ELR (cell line): ENCODE measurements at places on chromosomes 1 and 21.

GRCh38 chr1:226653311-226653921 is 85.7 kb downstream of the ITPKB start:
- no peak for DNase-seq

DNA sequence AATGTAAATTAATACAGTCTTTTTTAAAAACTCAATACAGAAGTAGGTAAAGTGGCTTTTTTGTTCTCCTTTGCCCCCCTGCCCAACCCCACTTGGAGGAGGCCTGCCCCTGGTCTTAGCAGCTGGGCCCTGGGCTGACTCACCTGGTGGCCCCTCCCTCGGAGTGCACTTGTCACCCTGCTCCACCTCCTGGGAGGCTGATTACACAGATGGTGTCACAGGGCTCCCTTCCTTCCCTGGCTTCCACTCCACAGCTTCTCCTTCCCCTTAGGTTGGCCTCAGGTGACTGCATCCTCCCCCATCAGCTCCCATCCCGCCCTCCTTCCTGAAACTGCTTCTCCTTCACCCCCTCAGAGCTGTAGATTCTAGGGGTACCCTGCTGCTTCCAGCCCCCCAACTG is 11.7 kb upstream of the CAPN9 start:
- no peak for DNase-seq

DNA sequence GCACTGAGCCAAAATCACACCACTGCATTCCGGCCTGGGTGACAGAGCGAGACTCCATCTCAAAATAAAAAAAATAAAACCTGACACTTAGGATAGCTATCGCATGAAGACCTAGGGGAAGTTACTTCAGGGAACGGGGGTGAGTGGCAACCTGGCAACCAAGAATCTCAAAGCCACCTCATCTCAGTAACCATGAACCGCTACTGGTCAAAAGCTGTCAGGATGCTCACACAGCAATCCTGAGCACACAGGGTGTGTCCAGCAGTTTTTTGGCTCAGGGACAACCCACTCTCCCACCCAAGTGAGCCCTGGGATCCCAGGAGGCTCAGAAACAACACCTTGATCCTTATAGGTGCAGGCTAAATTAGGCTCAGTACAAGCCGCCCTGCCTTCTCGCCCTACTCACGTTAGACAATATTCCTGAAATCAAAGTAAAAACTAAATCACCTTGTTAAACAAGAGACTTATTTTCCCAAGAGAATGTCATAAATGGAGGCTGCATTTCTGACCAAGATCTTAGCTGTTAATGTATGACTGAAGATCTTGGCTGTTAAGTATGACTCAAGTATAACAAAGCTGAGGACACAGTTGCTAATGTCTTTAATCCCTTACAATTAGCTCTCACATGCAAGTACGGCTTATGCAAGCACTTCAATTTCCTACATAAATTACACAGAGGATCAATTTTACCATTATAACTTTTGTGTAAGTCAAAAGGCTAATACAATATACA is 48.3 kb upstream of the NADK start:
- DNase-seq: no peak

DNA sequence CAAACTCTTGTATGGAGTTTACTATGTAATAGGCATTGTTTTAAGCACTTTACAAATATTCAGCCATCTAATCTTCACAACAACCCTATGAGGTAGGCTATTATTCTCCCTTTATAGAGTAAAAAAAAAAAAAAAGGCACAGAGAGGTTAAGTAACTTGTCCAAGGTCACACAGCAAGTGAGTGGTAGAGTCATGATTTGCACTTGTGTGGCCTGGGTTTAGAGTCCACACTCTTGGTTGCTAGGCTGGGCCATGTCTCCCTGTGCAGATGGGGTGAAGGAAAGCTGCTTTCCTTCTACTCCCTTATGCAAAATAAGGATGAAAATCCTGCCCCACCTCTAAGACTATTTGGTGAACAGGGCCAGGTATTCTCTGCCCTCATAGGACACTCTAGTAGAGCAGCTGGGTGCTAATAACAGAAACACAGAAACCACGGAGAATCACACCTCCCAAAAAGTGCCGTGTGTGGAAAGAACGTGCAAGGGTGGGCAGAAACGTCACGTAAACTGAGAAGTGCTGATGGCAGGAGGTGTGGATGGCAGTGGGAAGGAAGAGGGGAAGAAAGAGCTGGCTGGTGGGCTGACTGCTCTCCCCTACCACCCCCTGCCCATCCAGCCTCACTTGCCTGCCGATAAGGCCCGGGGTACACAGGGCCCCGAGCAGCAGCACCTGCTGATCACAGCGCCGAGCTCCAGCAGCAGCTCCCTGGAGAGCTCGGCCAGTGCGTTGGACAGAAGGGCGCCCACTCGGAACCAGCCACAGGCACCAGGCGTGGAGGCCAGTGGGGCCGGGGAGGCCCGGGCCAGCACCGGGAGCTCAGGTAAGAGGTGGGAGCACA is 28.3 kb upstream of the VPS13D start:
- no peak for DNase-seq

DNA sequence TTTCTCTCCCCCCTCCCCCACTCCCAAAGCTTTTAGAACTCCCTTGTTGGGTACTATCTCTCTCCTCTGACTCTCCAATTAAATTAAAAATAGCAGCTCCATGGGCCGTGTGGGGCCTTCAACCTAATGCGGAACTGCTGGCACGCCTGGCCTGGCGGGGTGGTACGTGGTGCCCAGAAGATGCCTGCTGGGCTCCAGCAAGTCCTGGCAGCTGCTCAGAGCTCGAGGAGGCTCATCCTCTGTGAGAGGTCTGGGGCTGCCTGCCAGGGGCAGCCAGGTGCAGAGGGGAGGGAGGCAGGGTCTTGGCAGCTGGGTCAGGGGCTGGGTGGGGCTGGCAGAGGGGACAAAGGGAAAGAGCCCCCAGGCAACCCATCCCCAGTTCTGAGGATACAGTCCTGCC is 74.4 kb downstream of the ACTL8 start:
- no peak for DNase-seq

DNA sequence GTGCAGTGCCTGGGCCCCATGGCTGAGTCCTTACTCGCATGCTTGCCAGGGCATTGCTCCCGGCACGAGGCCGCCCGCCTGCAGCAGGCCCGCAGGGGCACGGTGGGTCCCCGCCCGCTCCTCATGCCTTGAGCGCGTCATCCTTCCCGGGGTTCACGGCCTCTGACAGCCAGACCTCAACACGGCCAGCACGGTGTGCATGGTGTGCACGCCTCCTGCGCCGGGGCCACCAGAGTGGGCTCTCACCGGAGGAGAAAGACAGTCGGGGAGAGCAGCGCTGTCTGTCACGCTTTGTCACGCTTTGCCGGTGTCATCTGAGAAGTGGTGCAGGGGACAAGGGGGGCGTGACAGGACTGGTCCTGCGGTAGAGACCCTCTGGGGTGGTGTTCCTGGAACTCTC is 11.9 kb upstream of the COL18A1 start:
- no peak for DNase-seq

DNA sequence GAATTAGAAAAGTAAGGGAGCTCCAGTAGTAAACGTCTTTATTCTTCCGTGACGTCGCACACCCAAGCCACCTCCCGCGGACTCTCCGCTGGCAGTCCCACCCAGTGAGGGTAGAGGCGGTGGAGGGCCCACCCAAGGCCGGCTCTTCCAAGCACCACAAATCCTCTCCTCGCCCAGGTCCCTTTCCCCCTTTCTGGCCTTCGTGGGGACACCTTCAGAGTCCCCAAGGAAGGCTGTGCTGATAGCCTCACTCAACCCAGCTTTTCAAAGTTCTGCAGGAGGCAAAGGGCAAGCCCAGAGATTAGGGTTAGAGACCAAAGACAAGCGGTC is 349 bp upstream of the GPN2 start:
- DNase-seq: no peak

- no peak for DNase-seq
These were observed 2.1 kb upstream of the ZC3H12A start for GRCh38 chr1:37472281-37472680.

DNA sequence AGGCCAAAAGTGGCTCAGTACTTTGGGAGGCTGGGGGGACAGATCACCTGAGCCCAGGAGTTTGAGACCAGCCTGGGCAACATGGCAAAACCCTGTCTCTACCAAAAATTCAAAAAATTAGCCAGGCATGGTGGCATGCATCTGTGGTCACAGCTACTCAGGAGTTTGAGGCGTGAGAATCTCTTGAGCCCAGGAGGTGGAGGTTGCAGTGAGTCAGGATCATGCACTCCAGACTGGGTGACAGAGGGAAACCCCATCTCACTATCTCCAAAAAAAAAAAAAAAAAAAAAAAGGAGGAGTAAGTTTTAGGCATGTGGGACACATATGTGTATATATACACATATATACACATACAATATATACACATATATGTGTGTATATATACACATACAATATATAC is 165.3 kb upstream of the DPYD start:
- DNase-seq: peak; percentile 97

DNA sequence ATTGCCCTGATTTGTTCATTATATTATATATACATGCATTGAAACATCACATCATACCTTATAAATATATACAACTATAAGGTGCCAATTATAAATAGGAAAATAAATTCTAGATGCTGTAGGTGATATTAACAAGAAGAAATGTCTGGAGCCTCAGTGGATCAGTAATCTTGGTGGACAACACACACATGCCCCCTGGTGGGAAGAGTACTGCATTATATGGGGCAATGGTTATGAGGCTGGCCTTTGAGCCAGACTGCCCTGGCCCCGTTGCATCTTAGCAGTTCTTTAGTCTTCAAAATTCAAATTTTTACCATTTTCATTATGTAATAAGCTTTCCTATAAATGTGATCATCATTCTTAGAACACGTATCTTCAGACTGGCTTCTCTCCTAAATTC is 335.0 kb upstream of the GREM2 start:
- DNase-seq: peak; percentile 72

DNA sequence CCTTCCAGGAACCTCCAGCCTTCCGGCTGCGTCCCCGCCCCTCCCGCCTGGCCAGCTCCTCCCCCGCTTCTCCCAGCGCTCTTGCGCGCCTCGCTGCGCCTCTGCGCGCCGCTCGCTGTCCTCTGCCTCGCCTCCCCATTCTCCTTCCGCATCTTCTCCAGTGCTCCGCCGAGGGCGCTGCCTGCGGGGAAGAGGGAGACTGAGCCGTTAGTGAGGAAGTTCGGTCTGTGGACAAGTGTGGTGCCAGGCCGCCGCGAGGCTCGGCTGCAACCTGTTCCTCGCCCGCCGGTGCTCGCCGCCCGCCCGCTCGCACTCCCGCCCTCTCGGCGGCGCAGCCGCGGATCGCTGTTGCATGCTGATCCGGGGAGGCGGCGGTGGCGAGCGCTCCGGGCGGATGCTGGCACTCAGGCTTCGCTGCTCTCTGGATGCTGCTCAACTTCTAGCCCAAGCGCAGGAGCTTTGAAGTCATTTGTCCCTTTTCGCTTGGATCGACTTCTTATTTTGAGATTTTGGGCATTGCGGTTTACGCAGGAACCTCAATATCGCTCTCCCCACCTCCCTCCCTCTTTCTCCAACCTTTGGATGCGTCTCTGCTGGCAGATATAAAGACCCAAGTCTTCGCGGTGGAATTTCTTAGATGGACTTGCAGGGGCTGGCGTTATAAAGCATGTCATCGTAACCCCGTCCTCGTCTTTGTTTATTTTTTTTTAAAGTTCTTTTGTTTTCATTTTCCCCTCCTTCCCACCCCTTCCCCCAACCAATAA is 614 bp upstream of the CACNA1E start:
- DNase-seq: no peak

DNA sequence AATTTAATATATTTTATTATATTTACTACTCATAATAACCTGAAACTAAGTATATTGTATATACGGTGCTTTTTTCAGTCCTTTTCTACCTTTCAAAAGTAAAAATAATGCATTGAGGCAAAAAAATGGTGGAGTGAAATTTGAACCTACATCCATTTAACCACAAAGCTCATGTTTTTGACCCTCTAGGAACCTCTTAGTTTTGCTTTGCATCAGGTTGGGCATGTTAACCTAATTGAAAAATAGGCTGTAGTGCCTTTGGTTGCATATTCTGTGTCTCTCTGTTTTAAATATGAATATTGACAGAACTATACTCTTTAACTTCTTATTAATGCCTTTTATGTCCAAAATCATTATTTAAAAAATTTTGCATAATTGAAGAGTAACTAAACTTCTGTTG is 3.8 kb downstream of the SGIP1 start:
- DNase-seq: no peak

GRCh38 chr1:155004352-155005075 is 1.9 kb downstream of the ZBTB7B start:
- no peak for DNase-seq

DNA sequence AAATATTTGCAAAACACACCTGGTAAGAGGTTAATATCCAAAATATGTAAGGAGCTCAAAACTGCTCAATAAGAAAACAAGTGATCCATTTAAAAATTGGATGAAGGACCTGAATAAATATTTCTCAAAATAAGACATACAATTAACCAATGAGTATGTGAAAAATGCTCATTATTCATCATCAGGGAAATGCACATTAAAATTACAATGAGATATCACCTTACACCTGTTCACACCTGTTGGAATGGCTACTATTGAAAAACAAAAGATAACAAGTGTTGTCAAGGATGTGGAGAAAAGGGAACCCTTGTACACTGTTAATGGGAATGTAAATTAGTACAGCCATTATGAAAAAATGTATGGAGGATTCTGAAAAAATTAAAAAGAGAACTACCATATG is 136.0 kb upstream of the GREM2 start:
- no peak for DNase-seq

DNA sequence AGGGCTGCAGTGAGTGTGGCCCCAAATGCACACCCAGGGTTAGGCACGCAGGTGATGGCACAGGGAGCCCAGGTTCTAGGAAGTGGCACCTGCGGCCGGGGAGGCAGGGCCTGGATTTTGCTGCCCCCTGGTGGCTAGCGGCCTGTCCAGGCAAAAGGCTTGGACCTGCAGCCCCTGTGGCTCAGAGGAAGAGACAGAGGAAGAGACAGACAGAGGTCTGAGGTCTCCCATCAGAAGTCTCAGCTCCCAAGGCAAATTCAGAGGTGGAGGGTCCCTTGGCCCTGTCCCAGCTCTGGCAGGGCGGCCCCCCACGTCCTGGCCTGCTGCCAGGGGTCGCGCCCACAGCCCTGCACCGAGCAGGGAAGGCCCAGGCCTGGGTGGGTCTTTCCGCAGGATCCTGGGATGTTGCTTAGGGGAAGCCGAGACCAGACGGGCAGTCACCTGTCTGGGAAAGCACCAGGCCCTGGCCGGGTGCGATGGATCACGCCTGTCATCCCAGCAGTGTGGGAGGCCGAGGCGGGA is 8.0 kb upstream of the TNFRSF14 start:
- DNase-seq: peak; percentile 69

GRCh38 chr1:187264995-187265602 is 436.4 kb downstream of the PLA2G4A start:
- DNase-seq: peak; percentile 87

GRCh38 chr21:40120940-40121575 is 253.8 kb downstream of the PCP4 start:
- DNase-seq: peak; percentile 5

GRCh38 chr1:103266036-103266435 is 157.7 kb upstream of the COL11A1 start:
- peak; percentile 10 for DNase-seq

- no peak for DNase-seq
These were observed 67.8 kb upstream of the UBE2U start for GRCh38 chr1:64135462-64136223.
